ENCODE measurements at places on chromosomes 5 and 9. TPM values are rescaled to one million over a fixed set of nuclear protein-coding genes. Genes with fewer than 3 reads are reported as not detected.

Gene CENPK
- 21.4 TPM for total RNA-seq

- H3K27me3 ChIP-seq = no peaks in the 10 kb centered on the region
- no peaks in the 10 kb centered on the region for H3K4me1 ChIP-seq
- DNase-seq = no peak
- no peak overlapping the region for H3K4me3 ChIP-seq
These were observed 110.9 kb upstream of the DMAC1 start for GRCh38 chr9:7910426-7911020.

DNA sequence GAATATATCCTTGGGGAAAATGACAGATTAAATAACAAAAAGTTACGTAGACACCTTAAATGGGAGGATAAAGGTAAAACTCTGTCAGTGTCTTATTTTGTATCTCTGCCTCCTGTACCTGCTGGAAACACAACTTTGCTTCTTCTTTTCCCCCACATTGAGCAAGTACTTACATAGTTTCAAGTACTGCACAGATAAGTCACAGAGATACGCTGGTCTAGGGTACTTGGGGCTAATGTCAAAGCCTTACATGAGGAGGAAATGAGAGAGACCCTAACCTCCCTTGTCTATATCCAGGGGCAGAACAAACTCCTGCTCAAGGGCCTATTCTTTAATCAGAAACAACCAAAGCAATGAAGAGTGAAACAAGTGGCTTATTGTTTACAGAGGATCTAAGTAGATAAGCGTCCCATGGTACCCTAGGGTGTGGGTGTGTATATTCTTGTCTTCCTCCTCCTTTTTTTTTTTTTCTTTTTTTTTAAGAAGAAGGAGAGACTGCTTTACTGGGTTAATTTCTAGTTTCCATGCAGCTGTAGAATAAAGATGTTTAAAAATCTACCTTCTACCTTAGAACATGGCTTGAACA lies 43.1 kb downstream of the ELL2 start:
- no peak overlapping the region for H3K4me3 ChIP-seq
- no peak for DNase-seq
- no peaks in the 10 kb centered on the region for H3K27me3 ChIP-seq
- no peaks in the 10 kb centered on the region for H3K36me3 ChIP-seq
- no peak overlapping the region for H3K27ac ChIP-seq

Gene SLC34A1
- total RNA-seq = not detected

Gene FAM169A
- total RNA-seq = 23.2 TPM

- H3K27me3 ChIP-seq = peaks cover 39% of the 10 kb centered on the region
- H3K4me3 ChIP-seq = no peak overlapping the region
- no peaks in the 10 kb centered on the region for H3K4me1 ChIP-seq
- no peaks in the 10 kb centered on the region for H3K36me3 ChIP-seq
These were observed 372.1 kb downstream of the NTRK2 start for GRCh38 chr9:85041466-85042137.

DNA sequence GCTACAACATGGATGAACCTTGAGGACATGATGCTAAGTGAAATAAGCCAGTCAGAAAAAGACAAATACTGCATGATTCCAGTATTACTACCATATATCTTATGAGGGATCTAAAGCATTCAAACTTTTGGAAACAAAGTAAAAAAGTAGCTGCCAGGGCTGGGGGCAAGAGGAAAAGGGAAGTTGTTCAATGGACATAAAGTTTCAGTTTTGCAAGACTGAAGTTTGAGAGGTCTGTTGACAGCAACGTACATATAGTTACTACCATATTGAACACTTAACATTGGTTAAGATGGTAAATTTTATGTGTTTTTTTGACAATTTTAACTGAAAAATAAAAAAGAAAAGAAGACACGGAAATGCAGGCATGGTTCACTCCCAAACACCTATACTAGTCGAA lies 77.6 kb downstream of the MAPKAP1 start:
- H3K27me3 ChIP-seq = no peaks in the 10 kb centered on the region
- no peak overlapping the region for H3K27ac ChIP-seq
- no peak for DNase-seq
- peaks cover 46% of the 10 kb centered on the region for H3K4me1 ChIP-seq

GRCh38 chr5:158965334-158965733 lies 134.4 kb downstream of the EBF1 start:
- no peaks in the 10 kb centered on the region for H3K36me3 ChIP-seq
- peaks cover 39% of the 10 kb centered on the region for H3K27me3 ChIP-seq
- no peaks in the 10 kb centered on the region for H3K4me1 ChIP-seq

GRCh38 chr9:68507806-68508145 lies 32.9 kb downstream of the TMEM252 start:
- no peak overlapping the region for H3K4me3 ChIP-seq
- DNase-seq = no peak
- H3K27me3 ChIP-seq = peaks cover 12% of the 10 kb centered on the region

DNA sequence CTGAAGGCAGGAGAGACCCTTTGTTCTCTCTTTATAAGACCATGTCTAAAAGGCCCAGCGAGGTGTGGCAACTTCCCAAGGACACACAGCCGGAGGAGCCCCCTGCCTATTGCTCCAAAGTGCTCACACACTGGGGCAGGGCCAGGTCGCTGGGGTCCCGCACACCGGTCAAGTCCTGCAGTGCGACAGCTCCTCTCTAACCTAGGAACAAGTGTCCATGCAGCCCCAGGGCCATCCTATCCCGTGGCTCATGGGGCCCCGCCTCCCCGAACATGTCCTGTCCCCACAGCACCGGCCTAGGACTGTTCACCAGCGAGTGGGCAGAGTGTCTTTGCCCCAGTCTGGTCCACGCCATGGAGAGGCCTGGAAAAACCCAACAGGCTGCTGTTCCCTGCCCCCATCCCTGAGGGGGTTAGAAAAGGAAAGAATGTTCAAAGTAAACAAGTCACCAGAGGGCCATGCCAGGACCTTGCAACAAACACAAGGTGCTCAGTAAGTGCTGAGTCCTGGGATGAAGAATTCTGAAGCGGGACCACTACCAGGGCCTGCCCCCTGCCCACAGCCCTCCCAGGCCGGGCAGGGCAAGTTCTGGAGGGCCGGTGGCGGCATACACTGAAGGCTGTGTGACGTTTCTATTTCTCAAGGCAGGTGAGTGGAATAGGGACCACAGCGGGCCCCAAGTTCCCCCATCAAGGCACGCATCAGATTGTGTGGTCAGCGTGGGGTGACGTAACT lies 938 bp downstream of the NINJ1 start:
- H3K27ac ChIP-seq = peak overlapping the region; percentile 83
- peaks cover 17% of the 10 kb centered on the region for H3K4me1 ChIP-seq
- H3K36me3 ChIP-seq = no peaks in the 10 kb centered on the region
- DNase-seq = no peak

DNA sequence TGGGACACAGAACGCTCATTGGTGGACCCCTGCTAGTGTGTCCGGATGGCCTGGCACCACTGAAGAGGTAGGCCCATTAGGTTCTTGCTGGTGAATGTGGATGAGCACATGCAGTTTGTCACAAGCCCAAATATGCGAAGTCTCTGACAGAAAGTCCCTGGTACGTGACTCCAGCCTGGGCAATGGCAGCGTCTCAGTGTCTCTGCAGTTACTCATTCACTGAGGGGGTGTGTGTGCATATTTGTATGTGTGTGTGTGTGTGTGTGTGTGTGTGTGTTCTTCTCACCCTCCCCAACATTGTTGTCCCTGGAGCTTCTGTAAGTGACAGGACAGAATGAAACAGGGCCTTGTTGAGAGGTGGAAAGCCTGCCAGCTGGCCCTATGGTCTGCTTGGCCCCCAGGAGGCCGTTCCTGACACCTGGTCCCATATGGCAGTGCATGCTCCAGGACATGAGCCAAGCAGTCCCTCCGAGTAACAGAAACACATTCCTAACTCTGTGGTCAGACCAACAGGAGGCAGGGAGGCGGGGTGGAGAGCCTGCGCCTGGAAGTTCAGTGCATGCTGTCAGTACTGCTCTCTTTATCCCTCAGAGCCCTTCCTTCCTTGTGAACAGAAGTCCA lies 169.9 kb downstream of the SLC28A3 start:
- no peaks in the 10 kb centered on the region for H3K27me3 ChIP-seq
- peak overlapping the region; percentile 12 for H3K27ac ChIP-seq
- H3K4me1 ChIP-seq = peaks cover 9% of the 10 kb centered on the region
- no peaks in the 10 kb centered on the region for H3K36me3 ChIP-seq
- H3K4me3 ChIP-seq = no peak overlapping the region
- DNase-seq = peak; percentile 81

- DNase-seq = no peak
- no peak overlapping the region for H3K27ac ChIP-seq
- no peak overlapping the region for H3K4me3 ChIP-seq
- H3K27me3 ChIP-seq = no peaks in the 10 kb centered on the region
- H3K4me1 ChIP-seq = no peaks in the 10 kb centered on the region
These were observed 127.7 kb downstream of the TMC1 start for GRCh38 chr9:72649127-72649442.

DNA sequence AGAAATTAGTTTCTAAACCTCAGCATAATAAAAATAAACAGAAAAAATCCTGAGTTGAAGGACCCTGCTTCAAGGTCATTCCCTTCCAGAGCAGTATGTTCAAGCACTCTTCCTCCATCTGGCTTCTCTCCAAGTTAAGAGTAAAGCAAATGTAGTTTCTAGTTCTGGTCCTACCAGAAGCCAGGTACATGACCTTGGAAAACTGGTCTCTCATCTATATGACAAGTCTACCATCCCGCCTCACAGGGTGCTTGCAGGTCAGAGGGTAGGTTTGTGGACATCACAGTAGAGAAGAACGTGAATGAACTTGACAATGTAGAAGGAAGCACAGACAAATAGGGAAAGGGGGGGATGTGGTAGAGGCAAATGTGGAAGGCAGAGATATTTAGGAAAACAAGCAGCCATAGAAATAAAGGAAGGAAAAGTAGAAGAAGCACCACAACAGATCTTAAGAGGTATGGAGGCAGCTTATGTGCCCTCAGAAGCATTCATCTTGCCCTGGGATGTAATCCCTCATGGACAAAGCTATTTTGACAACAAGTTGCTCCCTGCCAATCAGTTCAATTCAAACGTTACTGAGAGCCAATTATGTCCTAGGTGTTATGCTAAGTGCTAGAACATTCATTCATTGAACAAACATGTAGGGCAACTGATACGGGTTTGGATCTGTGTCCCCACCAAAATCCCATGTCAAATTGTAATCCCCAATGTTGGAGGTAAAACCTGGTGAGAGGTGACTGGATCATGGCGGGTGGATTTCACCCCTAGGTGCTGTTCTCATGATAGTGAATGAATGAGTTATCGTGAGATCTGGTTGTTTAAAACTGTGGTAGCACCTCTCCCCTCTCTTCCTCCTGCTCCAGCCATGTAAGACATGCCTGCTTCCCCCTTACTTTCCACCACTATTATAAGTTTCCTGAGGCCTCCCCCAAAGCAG lies 23.7 kb upstream of the CTNNAL1 start:
- peak overlapping the region; percentile 67 for H3K27ac ChIP-seq
- peaks cover 15% of the 10 kb centered on the region for H3K36me3 ChIP-seq
- peaks cover 59% of the 10 kb centered on the region for H3K4me1 ChIP-seq
- no peak for DNase-seq

Gene SPOCK1
- 0.27 TPM for total RNA-seq

- DNase-seq = no peak
- H3K27me3 ChIP-seq = no peaks in the 10 kb centered on the region
- H3K27ac ChIP-seq = no peak overlapping the region
- H3K36me3 ChIP-seq = no peaks in the 10 kb centered on the region
- H3K4me1 ChIP-seq = no peaks in the 10 kb centered on the region
- no peak overlapping the region for H3K4me3 ChIP-seq
These were observed 6.7 kb upstream of the ANKRD18B start for GRCh38 chr9:33517373-33517772.

Gene CNTNAP3B
- total RNA-seq = 24.3 TPM

Gene PTGDS
- 3.1 TPM for total RNA-seq

DNA sequence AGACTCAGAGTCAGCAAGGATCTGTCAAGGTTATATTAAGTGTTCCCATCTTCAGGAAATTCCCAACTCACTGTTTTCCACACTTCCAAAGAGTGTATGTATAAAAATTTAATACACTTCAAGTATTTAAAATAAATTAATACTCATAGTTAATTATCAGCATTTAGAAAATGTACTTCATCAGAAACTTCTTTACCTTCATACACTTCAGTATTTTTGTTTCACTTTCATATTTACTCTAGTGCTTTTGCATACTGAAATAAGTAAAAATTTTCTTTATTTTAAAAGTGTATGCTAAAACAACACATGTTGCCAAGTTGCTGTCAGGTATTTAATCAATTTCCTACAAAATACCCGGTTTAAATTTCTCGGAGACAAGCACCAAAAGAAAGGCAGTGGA lies 16.5 kb downstream of the RICTOR start:
- no peak for DNase-seq
- no peaks in the 10 kb centered on the region for H3K36me3 ChIP-seq
- H3K4me3 ChIP-seq = no peak overlapping the region
- no peak overlapping the region for H3K27ac ChIP-seq
- no peaks in the 10 kb centered on the region for H3K27me3 ChIP-seq

DNA sequence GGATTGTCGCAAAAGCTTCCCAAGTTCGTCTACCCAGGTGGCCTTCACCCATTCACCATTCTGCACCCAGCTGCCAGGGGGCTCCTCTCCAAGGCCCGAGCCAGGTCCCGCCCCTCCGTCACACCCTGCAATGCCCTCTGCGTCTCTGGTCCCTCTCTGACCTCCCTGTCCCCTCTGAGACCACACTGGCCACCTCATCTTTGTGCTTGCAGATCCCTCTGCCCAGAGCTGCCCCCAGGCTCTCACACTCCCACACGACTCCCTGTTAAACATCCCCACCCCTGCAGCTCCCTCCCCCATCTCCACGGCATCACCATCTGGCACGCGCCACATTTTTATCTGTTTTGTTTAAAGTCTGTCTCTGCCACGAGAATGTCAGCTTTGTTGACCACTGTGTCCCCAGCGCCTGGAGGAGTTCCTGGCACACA lies 243.6 kb downstream of the PBX3 start:
- no peak overlapping the region for H3K27ac ChIP-seq
- H3K27me3 ChIP-seq = no peaks in the 10 kb centered on the region
- H3K4me1 ChIP-seq = no peaks in the 10 kb centered on the region
- no peaks in the 10 kb centered on the region for H3K36me3 ChIP-seq
- DNase-seq = no peak

Gene CDX1
- not detected for total RNA-seq

- peaks cover 35% of the 10 kb centered on the region for H3K4me1 ChIP-seq
- H3K27me3 ChIP-seq = no peaks in the 10 kb centered on the region
- no peak overlapping the region for H3K27ac ChIP-seq
- H3K36me3 ChIP-seq = no peaks in the 10 kb centered on the region
- no peak overlapping the region for H3K4me3 ChIP-seq
These were observed 37.9 kb downstream of the ERGIC1 start for GRCh38 chr5:172871982-172872381.

Gene DOK3
- 8.0 TPM for total RNA-seq

Gene PLGRKT
- 23.8 TPM for total RNA-seq

Gene FBN2
- 0.42 TPM for total RNA-seq

Gene MAN1B1
- 50.9 TPM for total RNA-seq

- H3K4me3 ChIP-seq = no peak overlapping the region
- no peaks in the 10 kb centered on the region for H3K27me3 ChIP-seq
- H3K36me3 ChIP-seq = no peaks in the 10 kb centered on the region
- DNase-seq = no peak
- peaks cover 20% of the 10 kb centered on the region for H3K4me1 ChIP-seq
These were observed 214.8 kb downstream of the AOPEP start for GRCh38 chr9:94941211-94941875.

Gene NR4A3
- 0.86 TPM for total RNA-seq

All from HCT116 (cell line).